NCI-H524 (cell line): ENCODE measurements at places on chromosomes 7 and 10.

- no peak for DNase-seq
Measured at GRCh38 chr10:44628921-44629320, 244.0 kb upstream of the CXCL12 start.

GRCh38 chr10:59762505-59762904 lies 9.2 kb upstream of the MRLN start:
- DNase-seq: no peak

DNA sequence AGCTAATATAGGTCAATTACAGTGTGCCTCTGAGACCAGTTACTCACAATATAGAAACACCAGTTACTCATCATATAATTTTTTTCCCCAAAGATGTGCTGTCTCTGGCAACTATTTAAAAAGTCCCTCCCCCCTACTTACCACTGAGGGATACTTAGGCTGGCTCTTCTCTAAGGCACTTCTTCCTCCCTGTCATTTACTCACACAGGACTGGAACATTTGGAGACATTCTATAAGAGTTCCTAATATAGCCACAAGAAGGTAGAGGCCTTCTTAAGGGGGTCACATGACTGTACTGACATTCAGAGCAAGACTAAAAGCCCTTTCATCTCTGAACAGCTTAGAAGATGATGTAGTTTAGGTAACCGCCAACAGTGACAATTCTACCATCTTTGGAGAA lies 44.4 kb upstream of the SLIT1 start:
- DNase-seq: no peak

DNA sequence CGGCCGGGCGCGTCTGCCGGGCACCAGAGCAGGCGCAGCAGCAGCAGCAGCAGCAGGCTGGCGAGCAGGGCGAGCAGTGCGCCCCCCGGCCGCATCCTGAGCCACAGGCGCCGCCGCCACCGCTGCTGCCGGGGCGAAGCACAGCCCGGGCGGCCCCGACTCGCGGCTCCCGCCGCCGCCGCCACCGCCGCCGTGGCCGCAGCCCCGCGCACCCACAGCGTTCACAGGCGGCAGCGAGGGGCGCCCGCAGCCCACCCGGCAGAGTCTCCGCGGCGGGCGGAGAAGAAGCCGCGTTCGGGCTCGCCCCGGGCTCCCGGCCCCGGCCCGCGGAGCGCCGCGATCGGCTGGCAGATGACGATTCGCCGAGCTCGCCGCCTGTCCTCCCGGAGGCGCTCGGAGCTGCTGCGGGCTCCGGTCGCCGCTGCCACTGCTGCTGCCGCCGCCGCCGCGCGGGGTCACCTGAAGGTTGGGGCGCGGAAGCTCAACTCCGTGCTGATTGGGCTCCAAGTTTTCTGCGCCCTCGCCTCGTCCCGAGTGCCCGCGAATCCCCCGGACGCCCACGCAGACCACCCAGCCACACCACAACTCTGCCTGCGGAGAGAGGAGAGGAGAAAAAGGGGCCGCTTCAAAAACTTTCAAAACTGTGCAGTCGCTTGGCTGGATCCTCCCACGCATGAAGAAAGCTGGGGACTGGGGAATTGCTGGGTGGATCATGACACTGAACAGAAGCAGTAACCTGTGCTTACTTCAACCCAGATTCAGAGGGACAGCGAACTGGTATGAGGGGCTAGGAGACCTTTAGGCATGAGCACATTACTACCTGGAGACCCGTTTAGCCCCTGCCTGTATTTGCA lies at the start of gene ST8SIA6:
TSS of gene ST8SIA6 (minus strand) at position 435 of the 854 bp plus-strand sequence. CDS start at position 95, 340 bp downstream.
- DNase-seq: no peak

GRCh38 chr10:127089446-127089845 lies 106.9 kb downstream of the INSYN2A start:
- no peak for DNase-seq

GRCh38 chr10:29537799-29538198 lies 97.0 kb downstream of the SVIL start:
- no peak for DNase-seq

DNA sequence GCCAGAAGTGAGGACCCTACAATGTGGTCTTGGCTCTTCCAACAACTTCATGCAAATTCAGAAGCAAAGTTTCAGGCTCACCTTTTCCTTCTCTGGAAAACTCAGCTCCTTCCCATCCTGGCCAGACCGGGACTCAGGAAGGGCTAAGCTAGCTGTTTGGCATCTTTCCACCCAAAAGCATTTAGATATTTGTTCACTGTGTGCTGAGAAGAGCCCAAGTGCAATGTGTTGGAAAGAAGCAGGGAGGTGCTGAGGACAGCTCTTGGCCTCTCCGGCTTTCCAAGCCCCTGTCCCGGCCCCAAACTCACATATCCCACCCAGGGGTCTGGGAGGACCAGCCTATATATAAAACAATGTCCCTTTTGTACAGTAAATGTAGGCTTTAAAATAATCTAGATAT lies 44.5 kb downstream of the MKI67 start:
- no peak for DNase-seq

- DNase-seq: no peak
Measured at GRCh38 chr10:70430493-70431445, 10.7 kb downstream of the NODAL start.

GRCh38 chr7:46461334-46461777 lies 540.3 kb upstream of the IGFBP3 start:
- DNase-seq: no peak

DNA sequence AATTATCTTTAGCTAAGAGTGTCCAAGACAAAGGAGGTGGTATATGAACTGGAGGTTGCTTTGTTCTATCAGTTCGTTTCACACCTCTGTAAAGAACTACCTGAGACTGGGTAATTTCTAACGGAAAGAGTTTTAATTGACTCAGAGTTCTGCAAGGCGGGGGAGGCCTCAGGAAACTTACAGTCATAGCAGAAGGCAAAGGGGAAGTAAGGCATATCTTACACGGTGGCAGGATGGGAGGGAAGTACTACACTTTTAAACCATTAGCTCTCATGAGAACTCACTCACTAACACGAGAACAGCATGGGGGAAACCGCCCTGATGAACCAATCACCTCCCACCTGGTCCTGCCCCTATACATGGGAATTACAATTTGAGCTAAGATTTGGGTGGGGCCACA lies 1202.3 kb upstream of the LRRTM3 start:
- no peak for DNase-seq

- DNase-seq: no peak
Measured at GRCh38 chr7:48112401-48113165, 23.5 kb downstream of the UPP1 start.

DNA sequence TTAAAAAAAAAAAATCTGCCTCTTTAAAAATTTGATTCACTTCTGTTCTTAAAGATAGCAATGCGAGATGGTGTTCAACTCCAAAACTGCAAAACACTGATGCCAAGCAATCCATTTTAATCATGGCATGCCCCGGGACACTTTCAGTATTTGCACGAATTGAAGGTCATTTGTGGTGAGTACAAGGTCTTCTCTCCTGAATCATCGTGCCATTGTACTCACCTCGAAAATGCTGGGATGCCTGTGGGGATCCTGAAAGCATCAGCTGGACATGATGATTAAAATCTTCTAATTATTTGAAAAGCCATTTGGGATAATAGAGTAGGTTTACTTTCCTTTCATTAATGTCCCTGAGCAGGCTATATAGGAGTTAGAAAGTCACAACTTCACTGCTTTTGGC lies 125.1 kb upstream of the NRP1 start:
- DNase-seq: no peak

DNA sequence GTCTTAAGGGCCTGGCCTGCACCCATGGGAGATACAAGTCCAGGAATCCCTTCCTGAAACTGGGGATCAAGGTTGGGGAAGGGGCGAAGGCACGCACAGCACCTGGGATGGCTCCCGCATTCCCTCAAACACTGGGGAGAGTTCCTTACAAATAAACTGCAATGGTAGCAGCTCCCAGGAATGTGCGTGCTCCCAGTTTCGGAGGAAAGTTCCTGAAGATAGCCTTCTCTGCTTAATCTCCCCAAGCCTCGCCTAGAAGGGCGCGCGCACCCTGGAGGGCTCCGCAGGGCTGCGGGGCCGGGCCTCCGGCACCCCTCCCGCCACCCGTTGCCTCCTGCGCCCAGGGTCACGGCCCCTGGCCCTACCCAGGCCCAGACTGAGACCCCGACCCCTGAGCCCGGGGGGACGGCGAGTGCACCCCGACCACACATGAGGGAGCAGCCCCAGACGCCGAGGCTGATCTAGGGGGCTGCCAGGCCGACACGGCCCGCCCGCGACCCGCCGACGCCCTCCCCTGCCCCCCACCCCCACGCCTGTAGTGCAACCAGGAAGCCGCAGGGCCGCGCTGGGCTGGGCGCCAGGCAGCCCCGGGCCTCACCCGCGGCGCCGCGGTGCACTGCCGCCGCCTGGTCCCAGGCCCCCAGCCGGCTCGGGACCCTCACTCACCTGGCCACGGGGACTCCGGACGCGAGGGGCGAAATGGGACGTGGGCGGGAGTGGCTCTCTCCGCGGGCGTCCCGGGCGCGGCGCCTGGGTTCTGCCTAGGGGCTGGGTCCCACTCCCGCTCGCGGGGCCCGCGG lies 460 bp downstream of the ANXA11 start:
- DNase-seq: no peak

DNA sequence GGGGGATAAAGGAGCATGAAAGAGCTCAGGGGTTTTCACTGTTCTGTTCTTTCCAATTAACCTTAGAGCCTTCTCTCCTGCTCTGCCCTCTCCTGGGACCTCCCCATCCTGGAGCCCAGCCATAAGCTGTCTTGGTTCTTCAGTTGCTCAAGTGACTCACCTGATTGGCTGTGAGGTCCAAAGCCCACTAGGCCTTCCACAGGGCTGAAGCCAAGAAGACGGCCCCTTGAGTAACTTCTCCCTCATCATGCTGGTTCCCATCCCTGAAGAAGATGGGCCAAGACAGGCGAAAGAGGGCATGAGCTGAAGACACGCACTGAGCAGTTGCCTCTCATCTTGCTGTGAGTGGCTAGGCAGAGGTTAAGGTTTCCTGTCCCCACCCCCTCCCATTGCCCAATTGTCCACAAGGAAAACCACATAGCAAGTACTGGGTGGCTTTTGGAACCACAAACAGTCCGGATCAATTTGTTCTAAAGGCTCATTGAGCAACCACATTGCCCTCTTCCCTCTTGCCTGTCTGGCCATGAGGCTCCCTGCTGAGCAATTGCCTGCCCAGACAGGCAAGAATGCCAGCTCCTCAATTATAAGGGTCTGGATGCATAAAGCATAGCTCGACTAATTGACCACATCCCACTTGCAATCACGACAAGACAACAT lies 43.9 kb upstream of the GPAM start:
- DNase-seq: no peak

DNA sequence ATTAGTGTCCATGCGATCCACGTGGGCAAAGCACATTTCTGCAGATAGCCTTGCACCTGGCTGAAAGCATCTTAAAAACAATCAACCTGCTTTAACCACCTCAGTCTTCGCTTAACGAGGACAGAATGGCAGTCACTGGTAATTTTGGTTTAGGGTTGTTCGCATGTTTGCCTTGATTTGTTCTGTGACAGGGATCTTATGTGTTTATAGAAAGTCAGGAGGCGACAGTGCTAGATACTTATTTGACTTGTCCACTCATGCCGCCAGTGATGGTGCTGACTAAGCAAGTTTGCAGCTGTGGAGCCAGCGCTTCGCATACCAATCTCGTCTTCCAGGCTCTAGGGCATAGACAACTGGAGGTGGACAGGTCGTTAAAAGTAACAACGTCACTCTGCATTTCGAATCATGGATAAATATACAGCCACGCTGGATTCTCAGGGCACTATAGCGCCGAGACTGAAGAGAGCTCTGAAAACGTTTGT lies 1.2 kb upstream of the TMEM243 start:
- no peak for DNase-seq

GRCh38 chr7:105307163-105307672 lies 81.5 kb downstream of the SRPK2 start:
- DNase-seq: no peak

GRCh38 chr10:94324609-94325233 lies 38.0 kb downstream of the NOC3L start:
- no peak for DNase-seq

- peak; percentile 65 for DNase-seq
Measured at GRCh38 chr7:111089822-111090426, 1.0 kb upstream of the LRRN3 start.

DNA sequence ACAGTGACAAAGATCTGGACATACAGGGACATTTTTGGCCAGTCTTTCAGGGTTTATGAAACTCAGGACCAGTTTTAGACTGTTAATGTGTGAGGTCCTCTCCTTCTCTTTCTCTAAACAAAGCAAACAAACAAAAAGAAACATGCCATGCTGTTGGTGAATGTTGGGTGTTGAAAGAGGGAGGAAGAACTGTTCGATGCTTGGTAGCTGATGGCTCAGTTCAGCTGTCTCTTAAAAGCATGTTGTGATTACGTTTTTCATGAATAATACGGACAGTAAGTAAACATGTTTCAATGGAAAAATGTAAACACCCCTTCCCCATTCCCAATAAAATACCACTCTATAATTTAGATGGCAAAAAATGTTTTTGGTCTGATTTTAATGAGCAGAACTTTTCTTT lies 219.1 kb downstream of the SEC23IP start:
- no peak for DNase-seq

DNA sequence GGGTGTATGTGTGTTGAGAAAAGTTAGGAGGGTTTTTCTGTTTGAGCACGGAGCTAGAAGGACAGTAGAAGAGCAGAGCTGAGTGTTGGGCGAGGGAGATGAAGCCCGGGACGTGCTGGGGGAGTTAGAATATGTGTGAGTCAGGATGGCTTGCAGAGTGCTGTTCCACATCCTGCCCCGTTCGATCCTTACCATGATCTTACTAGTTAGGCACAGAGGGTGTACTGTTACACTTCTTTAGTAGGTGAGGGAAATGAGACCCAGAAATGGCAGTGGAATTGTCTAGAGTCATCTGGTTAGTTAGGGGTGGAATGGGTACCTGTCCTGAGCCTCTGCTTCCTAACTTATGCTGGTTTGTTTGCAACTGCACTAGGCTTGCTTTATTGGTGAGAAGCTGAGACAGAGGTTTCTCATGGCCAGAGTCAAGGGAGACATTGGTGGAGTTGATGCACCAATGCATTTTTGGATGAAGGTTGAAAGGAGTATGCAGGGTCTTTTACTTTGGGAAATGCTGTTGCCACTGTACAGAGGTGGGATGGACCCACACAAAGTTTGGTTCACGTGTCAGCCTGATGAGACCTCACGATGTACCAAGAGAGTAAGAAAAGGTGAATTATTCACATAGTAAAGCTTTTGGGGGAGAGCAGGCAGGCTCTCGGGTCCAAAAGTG lies 42.4 kb downstream of the CCNY start:
- DNase-seq: no peak

GRCh38 chr7:132793474-132793873 lies 217.2 kb upstream of the PLXNA4 start:
- DNase-seq: no peak

DNA sequence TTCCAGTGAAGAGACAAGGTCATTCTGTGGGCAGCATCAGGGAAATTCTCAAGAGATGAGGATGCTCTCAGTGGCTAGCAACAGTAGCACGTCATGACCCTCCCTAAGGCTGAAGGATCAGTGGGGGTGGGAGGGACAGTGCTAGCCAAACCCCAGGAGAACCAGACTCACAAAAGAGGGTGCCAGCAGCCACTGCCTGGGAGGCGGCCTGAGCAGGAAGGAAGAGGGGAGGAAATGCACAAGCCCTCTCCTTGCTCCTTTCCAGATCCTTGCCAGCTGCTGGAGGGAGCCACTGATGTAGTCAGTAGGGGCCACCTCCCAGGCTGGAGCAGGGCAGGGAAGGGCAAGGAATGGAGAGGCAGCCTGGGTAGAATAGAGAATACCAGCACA lies 302.7 kb downstream of the RPS24 start:
- DNase-seq: no peak

- no peak for DNase-seq
Measured at GRCh38 chr7:86991093-86991769, 68.2 kb downstream of the ELAPOR2 start.

GRCh38 chr7:73738220-73738611 lies 386 bp downstream of the ABHD11 start:
- DNase-seq: peak; percentile 55
